ENCODE measurements at places on chromosomes 12 and 14.

DNA sequence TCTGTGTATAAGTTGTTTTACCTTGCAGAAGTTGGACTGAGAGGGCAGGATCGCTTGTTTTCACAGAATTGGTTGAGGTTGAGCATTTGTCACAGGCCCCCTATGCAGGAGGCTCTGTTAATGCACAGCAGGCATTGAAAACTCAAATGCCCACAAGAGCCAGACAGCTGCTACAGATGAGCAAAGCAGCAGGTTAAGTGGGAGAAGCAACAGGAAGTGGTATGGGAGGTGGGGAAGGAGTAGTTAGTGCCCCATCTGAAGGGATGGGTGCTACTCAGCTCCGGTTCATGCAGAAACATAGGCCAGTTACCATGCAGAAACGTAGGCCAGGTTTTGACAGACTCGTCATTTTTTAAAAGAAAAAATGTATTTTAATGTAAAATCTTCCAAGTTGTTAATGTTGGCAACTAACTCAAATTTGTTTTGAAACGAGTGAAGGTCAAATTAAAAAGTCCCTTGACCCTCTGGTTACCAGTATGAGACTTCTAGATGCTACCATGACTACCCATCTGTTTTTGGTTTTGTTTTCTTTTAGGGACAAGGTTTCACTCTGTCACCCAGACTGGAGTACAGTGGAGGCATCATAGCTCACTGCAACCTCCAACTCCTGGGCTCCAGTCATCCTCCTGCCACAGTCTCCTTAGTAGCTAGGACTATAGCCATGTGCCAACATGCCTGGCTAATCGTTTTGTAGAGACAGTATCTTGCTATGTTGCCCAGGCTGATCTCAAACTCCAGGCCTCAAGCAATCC, 84.7 kb upstream of the FRMD6 start:
- no peak for DNase-seq

DNA sequence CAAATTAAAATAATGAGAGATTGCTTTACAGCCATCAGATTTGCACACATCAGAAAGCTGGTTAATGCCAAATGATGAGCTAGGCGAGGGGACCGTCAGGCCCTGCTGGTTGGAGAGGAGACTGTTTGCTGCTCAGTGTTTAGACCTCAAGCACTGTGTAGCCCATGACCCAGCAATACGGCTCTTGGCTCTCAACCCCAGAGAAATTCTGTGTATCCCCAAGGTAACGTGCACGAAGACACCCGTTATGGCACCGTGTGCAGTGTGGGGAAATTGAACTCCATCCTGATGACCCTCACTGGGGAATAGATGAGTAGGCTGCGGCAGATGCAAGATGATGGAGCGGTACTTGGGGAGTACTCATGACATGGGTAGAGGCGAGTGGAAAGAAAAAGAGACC, 55.7 kb downstream of the EID3 start:
- DNase-seq, result no peak

DNA sequence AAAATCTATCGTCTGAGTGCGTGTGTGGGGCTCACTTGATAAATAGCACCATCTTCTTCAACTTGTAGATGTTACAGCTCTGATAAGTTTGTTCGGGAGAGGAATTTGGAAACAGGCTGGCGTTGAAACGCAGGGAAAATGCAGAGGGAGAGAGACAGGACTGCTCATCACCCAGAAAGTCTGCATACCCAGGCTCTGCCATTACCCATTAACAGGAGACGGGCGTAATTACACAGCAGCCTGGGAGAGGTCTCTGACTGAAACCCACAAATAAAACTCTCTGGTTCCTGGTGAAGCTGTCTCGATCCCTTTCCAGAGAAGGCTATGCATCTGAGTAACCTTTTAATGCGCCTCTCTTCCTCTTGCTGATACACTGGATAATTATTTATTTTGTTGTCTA, 547.3 kb downstream of the BCL11B start:
- DNase-seq, result no peak

DNA sequence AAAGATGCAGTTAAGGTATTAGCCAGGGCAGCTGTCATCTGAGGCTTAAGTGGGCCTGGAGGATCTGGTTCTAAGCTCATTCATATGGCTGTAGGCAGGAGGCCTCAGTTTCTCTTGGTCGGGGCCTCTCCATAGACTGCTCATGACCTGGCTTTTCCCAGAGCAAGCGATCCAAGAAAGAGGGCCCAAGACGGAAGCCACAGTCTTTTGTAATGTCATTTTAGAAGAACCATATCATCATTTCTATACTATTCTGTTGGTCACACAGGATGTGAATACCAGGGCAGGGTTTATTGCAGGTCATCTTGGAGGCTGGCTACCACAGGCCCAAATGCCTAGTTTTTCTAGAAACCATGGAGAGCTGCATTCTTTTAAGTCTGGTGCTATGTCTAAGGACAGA, 47.7 kb downstream of the GNG2 start:
- no peak for DNase-seq

DNA sequence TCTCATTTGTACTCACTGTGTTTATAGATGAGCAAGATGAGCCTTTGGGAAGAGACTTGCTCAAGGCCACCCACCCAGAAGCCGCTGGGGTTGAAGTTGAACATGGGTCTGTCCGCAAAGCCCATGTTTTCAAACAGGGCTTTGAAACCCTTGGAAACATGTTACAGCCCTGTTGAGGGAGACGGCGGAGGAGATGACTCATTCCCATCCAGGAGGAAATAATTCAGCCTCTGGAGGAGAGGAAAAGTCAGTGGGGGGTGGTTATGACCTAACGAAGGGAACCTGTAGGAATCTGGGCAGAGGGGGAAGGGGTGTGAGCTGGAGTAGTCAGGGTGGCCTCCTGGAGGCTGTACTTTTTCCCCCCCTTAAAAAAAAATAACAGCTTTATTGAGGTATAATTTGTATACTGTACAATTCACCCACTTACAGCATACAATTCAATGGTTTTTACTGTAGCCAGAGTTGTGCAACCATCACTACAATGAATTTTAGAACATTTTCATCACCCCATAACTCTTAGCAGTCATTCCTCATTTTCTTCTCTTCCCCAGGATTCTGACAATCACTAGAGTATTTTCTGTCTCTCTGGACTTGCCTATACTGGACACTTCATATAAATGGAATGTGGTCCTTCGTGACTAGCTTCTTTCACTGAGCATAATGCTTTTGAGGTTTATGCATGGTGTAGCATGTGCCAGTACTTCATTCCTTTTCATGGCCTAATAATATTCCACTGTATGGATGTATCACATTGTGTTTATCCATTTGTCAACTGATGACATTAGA, 1.9 kb upstream of the RIN3 start:
- no peak for DNase-seq

- no peak for DNase-seq
Measured at GRCh38 chr12:20474443-20474842, 106.1 kb downstream of the PDE3A start.

GRCh38 chr14:104383996-104384775, 195.4 kb upstream of the C14orf180 start:
- peak; percentile 17 for DNase-seq

DNA sequence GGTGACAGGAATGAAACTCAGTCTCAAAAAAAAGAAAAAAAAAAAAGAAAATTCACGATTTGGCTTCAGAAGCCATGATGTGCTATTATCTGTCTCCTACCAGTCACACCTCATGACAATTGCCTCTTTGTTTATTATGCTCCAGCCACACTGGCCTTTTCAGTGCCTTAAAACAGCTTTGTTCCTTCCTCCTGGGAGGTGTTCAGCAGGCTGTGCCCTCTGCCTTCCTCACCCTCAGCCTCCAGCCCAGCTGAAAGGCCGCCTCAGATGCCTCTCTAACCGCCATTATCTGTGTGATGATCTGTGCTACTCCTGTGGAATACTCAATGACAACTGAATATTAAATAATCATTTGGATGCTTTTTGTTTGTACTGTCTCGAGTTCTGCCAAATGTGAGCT, 8.6 kb upstream of the ARPC3 start:
- no peak for DNase-seq

- DNase-seq, result no peak
Measured at GRCh38 chr14:19754172-19754571, 10.8 kb downstream of the OR4Q3 start.

DNA sequence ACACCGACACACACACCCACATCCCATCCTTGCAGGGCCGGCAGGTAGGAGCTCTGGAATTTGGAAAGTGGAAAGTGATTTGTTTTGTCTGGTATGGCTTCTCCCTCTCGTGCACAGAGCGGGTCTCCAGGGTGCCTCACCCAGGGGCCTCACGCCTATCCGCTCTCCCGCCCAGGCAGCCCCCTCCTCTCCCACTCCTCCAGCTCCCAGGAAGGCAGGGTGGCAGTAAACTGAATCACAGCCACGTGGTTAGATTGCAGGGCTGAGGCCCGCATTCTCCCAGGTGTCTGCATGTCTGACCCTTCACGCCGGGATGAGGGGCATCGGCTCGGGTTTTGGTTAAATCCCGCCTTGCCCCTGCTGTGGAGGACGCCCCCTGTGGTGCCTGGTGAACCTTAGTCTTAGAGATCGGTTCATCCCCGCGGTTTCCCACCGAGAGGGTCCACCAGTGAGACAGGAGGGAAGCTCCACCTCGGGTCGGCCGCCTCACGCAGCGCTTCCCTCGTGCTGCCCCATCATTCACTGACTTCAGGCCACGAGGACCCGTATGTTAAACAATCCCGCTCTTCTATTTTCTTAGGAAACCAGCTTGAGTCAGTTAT, 64.4 kb downstream of the ADGRD1 start:
- DNase-seq, result no peak

- no peak for DNase-seq
Measured at GRCh38 chr12:63846238-63846967, 1.9 kb downstream of the SRGAP1 start.

DNA sequence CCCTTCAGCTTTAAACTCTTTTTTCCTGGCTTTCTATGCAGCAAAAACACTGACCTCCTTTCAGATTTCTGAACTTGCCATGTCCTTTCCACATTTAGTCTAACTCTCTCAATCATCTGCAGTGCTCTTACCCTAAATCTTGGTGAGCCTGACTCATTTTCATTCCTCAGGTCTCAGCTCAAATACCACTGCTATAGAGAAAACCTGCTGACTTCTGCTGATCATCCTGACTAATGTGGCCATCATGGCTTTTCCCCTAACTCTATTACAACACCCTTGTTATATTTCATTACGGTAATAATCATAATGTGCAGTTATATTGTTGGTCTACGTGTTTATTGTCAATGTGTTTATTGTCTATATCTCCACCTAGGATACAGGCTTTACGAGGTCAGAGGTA, 207.3 kb upstream of the OR4E1 start:
- no peak for DNase-seq

DNA sequence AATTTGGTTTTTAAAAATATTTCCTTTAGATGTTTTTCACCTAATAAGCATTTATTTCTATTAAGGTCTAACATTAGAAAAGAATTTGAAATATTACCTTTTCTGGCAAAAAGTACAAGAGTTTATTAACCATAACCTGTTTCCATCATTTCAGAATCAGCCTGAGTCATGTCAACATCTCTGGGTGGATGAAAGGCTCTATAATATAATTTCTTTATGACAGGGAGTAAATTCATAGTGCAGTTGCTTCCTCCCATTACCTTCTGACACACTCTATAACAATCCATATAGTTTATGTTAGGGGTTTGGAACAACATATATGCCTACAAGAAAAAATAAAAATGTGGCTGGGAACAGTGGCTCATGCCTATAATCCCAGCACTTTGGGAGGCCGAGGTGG, 134.5 kb downstream of the SLC2A13 start:
- DNase-seq, result no peak
